ENCODE measurements at places on chromosomes 11 and 22.

DNA sequence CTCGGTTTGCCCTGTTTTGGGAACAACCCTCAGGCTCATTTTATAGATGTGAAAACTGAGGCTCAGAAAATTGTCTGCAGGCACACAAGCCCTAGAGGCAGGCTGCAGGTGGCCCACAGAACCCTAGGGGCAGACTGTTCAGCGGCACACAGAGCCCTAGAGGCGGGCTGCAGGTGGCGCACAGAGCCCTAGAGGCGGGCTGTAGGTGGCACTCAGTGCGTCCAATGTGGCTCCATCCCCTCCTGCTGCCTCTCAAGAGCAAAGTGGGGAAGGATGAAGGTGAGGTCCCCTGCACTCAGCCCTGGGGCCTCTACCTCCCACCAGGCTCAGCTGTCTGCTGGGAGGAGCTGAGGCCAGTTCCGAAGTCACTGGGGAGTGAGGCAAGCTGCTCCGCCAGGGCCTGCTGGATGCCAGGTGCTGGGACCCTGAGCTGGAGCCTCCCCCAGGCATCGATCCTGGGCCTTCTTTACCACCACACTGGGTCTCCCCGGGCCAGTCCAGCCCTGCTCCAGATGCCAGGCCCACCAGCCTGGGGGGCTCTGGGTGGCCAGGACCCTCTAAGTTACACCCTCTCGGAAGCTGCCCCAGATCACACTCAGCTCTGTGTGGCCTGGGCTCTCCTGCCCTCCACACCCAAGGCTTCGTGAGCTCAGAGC is 2.3 kb downstream of the ACY3 start:
- DNase-seq, result no peak

- DNase-seq, result no peak
These were observed 70.8 kb downstream of the NTM start for GRCh38 chr11:131441051-131441810.

DNA sequence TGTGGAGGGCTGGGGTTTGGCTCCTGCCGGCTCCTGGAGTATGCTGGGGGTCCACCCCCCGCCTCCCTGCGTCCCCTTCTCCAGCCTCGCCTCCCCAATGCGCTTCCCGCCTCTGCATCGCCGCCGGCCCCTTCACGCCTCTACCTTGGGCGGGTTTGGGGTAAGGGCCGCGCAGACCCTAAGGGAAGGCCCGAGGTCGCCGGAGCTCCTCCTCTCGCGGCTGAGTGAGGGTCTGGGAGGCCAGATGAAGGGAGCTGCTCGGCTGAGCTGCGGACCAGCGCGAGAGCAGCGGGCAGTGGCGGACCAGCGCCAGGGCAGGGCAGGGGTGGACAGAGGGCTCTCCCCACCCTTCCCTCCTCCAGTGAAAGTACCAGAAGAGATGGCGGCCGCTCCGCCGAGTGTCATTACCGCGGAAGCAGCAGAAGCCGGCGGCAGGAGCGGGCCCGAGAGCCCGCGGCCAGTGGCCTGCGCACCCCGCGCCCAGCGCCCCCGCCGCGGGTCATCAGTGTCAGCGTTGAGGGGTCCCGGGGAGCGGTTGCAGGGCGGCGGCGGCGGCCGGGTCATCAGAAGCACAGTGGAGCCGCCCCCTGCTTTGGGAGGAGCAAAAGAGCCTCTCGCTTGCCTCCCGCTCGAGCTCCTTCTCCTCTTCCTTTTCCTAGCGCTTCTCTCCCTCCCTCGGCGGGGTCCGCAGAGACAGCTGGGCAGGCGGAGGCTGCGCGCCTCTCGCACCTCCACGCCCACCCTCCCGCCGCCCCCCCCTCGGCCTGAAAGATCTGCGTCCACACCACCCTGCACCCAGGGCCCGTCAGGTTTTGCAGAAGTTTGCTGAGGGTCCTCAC is 255.6 kb upstream of the CADM1 start:
- DNase-seq, result no peak

DNA sequence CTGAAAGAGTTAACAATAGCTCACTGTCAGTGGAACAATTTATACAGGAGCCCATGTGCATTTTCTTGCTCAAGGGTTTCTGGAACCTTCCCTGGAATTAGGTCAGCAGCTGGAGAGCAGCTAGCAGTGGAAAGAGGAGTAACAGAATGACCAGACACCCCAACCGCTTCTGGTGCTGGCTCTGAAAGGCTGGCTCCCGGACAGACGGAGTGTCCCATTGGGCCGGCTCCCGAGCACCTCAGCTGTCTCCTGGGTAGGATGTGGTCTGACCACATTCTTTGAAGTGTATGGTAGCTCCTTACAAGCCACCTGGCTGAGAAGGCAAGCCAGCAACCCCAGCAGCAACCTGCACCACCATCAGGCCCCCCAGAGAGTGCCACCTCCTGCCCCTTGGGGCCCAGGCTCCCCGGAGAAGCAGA is 44.7 kb downstream of the ABTB2 start:
- no peak for DNase-seq

DNA sequence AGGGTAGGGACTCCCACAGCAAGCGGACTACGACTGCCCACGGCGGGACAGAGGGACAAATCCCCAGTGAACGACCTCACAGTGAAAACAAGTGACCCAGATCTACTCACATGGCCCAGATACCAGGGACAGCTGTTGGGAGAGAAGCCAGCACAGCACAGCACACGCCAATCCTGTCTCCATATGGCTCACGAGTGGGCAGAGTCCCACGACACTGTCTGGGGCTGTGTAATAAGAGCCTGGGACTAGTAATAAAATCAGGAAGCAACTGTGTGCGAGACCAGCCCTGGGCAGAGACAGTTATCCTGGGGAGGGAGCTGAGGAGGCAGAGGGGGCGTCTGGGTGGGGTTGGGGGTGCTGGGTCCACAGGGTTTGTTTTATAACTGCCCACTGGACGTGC is 385.0 kb downstream of the CTTN start:
- DNase-seq, result no peak

Data from activated T-helper 1 cell treated with anti-CD3 and anti-CD28 coated beads, Interleukin-2, amount 50 U/mL, for 16 hours (primary cell).